Fibroblast of pulmonary artery (primary cell): ENCODE measurements at places on chromosomes 2 and 18.

DNA sequence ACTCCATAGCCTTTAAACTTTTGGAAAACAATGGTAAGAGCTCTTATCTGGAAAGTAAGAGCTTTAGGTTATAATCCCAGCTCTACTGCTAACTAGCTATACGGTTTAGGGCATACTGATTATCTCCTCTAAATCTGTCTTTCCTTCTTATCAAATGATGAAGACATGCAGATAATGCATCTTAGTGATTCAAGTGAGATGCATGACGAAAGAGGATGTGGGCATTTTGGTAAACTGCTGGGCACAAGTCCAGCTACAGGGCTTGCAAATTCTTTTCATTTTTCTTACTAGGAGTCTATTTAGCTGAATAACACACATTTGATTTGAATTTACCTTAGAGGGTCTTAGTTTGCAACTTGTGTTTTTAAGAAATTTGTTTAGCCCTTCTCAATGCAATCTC lies 1604.8 kb upstream of the ZEB2 start:
- DNase-seq, result peak; percentile 64

DNA sequence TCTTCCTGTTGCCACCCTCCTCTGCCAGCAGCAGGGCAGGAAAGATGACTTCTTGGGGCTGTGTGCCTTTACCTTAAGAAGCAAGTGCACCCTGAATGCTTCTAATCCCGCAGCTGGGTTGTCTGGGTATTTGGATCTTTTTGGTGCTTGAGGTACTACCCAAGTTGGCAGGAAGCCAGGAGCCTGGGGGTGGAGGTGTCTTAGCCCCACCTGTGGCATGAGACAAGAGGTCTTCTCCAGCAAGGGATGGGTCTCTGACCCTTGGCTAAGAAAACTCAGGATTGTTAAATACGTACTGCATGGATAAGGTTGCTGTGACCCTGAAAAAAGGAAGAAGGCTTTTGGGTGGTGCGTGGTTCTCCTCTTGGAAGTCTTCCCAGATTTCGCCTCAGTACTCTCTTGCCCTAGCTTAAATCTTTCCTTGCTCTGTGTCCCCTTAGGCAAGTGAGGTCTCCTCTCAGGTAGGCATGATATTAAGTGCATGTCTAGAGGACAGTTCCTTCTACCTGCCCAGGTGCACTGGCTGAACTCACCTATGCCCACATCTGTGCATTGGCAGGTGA lies 4.3 kb downstream of the HPCAL1 start:
- DNase-seq, result no peak

DNA sequence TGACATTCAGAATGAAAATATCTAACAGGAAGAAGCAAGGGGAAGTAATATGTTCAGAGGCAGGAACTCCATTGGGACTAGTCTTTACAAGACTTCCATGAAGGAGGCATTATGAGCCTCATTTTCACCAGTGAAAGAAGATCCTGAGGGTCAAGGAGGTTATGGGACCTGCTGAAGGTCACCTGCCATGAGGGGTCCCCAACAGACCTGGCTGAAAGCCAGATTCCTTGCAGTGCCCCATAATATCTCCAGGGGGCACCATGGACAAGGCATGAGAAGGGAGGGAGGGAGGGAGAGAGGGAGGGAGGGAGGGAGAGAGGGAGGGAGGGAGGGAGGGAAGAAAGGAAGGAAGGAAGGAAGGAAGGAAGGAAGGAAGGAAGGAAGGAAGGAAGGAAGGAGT lies 27.9 kb downstream of the XDH start:
- DNase-seq, result no peak

GRCh38 chr2:241137276-241138190 lies 11.7 kb downstream of the PASK start:
- no peak for DNase-seq

DNA sequence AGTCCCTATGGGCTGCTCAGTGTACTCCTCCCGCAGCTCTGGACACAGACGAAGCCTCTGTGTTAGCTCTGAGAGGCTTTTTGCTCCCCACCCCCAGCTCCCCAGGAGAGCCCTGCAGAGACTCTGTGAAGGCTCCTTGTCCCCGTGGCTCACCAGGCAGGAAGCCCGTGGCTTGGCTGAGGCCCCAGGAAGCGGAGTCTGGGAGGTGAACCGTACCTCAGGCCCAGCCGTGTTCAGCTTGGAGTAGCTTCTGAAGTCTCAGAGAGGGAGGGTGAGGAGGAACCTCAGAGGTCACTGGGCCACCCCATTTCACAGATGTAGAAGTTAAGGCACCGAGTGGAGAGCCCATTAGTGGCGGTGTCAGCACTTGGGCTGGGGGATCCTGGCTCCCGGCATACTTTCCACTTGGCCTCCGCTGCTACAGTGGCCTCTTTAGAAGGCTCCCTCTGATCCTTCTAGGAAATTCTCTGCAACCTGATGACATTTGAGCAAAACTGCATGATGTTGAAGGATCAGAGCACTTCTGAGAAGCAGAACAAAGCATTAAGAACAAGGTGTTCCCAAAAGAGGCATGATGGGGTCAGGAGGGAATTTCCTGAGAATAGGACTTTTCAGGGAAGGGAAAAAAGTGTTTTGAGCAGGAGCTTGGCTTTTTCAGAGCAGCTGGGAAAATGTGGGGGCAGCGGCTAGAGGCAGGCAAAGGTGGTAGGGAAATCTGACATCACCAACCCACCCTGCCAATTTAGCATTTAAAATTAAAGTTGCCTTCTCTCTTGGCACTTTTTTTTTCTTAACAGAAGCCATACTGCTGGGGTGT lies 79.1 kb downstream of the MCFD2 start:
- DNase-seq, result peak; percentile 60

DNA sequence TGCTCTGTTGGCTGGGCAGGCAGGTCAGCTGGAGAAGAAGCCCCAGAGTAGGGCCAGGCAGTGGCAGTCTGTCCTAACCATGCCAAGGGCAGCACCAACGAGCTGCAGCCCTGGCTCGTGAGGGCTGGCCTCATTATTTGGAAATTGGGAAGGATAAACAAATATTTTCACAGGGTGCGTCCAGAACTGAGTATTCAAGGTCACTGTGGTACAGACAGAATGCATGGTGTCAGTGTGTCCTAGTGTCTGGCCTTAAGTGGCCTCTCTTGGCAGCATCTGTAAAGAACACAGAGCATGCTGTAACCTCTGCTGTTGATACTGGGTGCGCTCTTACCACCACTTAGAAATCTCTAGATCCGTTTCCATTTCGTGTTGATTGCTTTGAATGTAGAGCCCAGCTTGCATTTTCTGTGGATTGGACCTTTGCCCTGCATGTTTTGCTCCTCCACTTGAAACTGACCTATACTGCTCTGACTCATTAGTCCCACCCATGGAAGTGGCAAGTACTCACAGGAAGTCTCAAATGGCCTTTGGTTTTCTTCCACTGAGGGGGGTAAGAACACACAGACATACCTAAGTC lies 88.2 kb downstream of the GREB1L start:
- DNase-seq, result peak; percentile 41

DNA sequence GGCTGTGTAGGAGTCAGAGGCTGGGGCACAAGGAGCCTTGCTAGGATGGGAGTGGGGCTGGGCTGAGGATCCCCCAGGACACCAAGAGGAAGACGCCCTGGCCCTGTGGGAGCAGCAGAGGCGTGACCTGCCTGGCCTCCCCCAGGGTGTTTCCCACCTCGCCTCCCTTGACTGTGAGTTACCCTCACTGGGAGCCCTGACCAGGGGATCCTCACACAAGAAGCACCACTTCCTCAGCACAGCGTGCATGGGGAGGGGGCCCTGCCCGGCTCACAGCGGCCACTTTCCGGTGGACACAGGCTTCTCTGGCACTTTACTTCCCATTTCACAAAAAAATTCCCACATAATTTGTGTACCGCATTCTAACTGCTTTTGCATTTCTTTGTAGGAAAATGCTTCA lies 187.7 kb downstream of the EIPR1 start:
- no peak for DNase-seq

GRCh38 chr18:8517276-8517675 lies 92.0 kb upstream of the RAB12 start:
- DNase-seq, result no peak

GRCh38 chr18:50649821-50650220 lies 89.9 kb downstream of the MAPK4 start:
- peak; percentile 45 for DNase-seq

GRCh38 chr2:129167456-129167855 lies 812.0 kb upstream of the RAB6C start:
- DNase-seq, result no peak

GRCh38 chr2:162579986-162580385 lies 236.1 kb downstream of the GCA start:
- peak; percentile 10 for DNase-seq

DNA sequence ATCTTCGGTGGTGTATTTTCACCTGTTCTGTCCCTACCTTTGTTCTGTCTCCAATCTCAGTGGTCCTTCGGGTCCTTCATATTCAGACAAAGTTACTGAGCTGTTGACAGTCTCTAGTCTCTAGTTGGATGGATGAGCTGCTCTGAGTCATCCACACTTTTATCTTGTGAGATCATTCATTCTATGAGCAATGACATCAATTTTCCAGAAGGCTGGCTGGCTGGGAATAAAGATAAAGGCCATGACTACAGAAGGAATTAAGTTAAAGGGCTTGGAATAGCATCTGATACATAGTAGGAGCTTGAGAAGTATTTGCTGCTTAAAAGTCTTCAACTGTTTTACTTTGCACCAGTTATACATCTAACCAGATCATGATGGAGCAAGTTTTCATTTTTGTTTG lies 43.1 kb upstream of the SLC39A10 start:
- DNase-seq, result peak; percentile 77

- no peak for DNase-seq
Measured at GRCh38 chr2:16425462-16426336, 239.9 kb downstream of the CYRIA start.

GRCh38 chr2:39620067-39620466 lies 45.6 kb upstream of the TMEM178A start:
- DNase-seq, result peak; percentile 95

DNA sequence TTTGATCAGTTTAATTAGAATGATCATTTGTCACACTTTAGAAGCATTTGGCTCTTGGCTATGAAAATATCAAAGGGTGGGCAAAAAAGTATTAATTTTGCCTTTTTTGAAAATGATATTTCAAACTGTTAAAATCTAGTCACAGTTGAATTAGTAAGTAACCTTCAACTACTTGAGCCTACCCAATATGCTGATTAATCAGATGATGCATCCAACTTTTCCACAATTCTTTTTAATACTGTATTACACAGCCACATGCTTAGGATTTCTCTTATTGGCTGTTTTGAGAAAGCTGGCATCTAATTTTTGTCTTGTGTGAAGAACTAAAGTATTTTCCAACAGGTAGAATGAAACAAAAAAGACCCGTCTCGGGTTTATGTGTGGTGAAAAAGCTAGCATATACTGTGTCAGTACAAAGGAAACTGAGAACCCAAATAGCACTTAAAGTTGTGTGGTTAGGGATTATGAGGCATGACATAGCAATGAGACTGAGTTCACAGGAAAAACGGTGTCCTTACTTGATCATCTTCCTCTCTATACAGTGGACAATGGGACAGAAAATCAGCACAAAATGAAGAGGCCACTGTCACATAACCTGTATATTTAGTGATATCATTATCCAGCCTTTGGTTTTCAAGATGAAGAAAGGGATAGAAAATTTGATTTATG lies 11.7 kb downstream of the OSBPL6 start:
- peak; percentile 15 for DNase-seq

DNA sequence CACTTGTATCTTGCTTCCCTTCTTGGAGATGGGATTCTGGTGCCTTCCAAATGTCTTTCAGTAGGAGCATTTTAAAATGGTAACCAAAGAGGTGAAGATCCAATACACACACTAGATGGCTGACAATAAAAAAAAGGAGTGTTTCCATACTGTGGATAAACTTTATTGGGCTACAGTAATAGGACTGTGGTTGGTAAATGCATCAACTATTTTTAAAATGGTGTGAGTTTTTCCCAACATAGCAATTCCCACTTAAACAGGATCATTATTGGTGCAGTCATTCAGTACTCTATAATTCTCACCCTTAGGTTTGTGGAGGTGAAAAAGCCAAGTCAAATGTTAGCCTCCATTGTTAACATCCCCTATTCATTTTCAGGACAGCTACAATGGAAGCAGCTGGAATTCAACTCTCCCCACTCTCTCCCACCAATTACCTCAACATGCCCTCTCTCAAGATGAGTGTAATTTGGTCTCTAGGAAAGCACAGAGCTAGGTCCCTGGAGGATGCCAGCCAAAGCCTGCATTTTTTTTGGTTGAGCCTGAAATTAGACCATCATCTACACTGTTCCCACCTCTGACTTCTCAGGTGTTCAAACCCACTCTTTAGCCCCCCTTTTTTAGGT lies 273.3 kb downstream of the TCF4 start:
- DNase-seq, result no peak

DNA sequence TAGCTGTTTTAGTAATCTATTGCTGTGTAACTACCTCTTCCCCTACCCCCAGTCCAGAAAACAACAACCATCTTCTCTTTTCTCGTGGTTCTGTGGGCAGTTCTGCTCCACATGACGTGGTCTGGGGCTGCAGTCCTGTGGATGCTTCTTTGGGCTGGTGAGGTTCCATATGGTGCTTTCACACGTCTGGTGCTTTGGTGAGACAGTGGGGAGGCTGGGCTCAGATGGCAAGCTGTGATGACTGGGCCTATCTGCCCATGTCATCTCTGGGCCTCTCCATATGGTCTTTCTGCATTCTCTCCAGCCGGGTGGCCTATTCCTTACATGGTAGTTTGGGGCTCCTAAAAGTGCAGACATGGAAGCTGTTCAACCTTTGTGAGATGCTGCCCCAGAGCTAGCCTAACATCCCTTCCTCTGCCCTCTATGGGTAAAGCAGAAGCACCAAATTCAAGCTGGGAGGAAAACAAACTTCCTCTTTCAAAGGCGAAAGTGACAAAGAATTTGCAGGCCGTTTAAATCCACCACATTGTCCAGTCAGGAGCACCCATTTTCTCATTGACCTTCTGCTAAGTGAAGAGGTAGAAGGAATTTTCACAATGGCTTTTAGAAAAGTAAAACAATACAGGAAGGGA lies 68.3 kb upstream of the IL1R1 start:
- DNase-seq, result no peak

GRCh38 chr2:168596881-168597655 lies 141.0 kb downstream of the CERS6 start:
- DNase-seq, result no peak

- peak; percentile 43 for DNase-seq
Measured at GRCh38 chr2:108833219-108833618, 46.6 kb downstream of the CCDC138 start.

GRCh38 chr2:160892204-160892603 lies 268.0 kb upstream of the TANK start:
- no peak for DNase-seq

GRCh38 chr2:99066075-99066958 lies 75.2 kb upstream of the C2orf15 start:
- DNase-seq, result peak; percentile 71

GRCh38 chr18:27789406-27789805 lies 387.5 kb downstream of the CDH2 start:
- no peak for DNase-seq

DNA sequence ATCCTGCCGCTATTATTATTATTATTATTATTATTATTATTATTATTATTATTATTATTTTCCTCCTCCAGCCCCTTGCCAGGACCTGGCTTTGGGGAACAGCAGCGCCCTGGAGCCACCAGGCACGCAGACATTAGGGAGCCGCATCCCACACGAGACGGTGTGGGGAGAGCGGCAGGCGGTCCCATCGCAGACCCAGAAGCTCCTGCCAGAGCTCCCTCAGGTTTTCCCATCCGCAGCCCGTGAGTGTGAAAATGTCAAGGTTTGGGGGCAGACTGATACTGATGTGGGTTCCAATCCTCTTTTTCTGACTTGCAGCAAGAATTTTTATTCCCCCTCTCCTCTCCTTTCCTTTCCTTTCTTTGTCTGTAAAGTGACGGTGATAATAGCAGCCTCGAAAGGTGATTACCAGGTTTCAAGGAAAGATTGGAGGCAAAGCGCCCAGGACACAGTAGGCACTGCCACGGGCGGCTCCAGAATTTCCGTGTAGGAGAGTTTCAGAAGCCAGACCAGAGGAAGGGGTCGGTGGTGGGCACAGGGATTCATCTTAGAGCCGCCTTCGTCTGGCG lies 816 bp downstream of the SCTR start:
- no peak for DNase-seq
